ENCODE measurements at places on chromosomes 6 and 20.

GRCh38 chr6:167826230-167826895 is 348 bp upstream of the AFDN start:
- DNase-seq, result peak; percentile 68
- peaks cover 69% of the 10 kb centered on the region for H3K27me3 ChIP-seq
- H3K27ac ChIP-seq, result peak overlapping the region; percentile 62
- H3K4me3 ChIP-seq, result peak overlapping the region; percentile 77
- H3K4me1 ChIP-seq, result peaks cover 28% of the 10 kb centered on the region
- H3K36me3 ChIP-seq, result no peaks in the 10 kb centered on the region

GRCh38 chr6:157110607-157111006 is 212.7 kb downstream of the TMEM242 start:
- DNase-seq, result no peak
- no peaks in the 10 kb centered on the region for H3K27me3 ChIP-seq
- H3K27ac ChIP-seq, result no peak overlapping the region
- no peak overlapping the region for H3K4me3 ChIP-seq
- H3K36me3 ChIP-seq, result peaks cover 22% of the 10 kb centered on the region

GRCh38 chr20:46791722-46792416 is 82.4 kb downstream of the SLC2A10 start:
- H3K4me1 ChIP-seq, result no peaks in the 10 kb centered on the region
- DNase-seq, result no peak
- no peaks in the 10 kb centered on the region for H3K27me3 ChIP-seq

- no peak for DNase-seq
- no peaks in the 10 kb centered on the region for H3K27me3 ChIP-seq
- no peak overlapping the region for H3K27ac ChIP-seq
- H3K4me3 ChIP-seq, result no peak overlapping the region
These were observed 306.7 kb downstream of the CDH4 start for GRCh38 chr20:61558726-61559125.

DNA sequence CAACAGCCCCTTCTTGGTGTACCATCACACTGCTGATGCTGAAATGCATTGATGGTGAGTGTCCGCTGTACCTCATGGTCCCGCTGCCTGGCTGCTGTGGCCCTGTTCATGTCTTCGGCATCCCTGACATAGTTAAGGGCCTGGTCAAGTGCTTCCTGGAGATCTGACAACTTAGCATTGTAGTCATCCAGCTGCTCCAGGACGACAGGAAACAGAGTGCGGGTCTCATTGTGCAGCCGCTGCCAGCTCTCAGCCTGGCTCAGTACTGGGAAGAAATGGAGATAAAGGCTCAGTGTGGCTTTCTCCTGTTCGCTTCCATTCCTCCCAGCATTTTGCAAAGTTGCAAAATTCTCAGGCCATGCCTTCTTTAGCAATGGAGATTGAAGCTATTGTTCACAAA is 81.8 kb downstream of the LAMA4 start:
- no peaks in the 10 kb centered on the region for H3K36me3 ChIP-seq
- DNase-seq, result no peak
- no peak overlapping the region for H3K27ac ChIP-seq
- no peaks in the 10 kb centered on the region for H3K4me1 ChIP-seq

GRCh38 chr20:63942250-63942951 is 13.8 kb downstream of the UCKL1 start:
- peaks cover 35% of the 10 kb centered on the region for H3K4me1 ChIP-seq
- H3K27ac ChIP-seq, result peak overlapping the region; percentile 95
- peak; percentile 67 for DNase-seq

GRCh38 chr20:55424968-55425367 is 580.4 kb downstream of the CBLN4 start:
- H3K27ac ChIP-seq, result no peak overlapping the region
- no peaks in the 10 kb centered on the region for H3K36me3 ChIP-seq
- no peak overlapping the region for H3K4me3 ChIP-seq
- no peaks in the 10 kb centered on the region for H3K4me1 ChIP-seq
- no peak for DNase-seq

- H3K27ac ChIP-seq, result no peak overlapping the region
- no peak for DNase-seq
- H3K36me3 ChIP-seq, result no peaks in the 10 kb centered on the region
- no peaks in the 10 kb centered on the region for H3K4me1 ChIP-seq
- no peaks in the 10 kb centered on the region for H3K27me3 ChIP-seq
These were observed 373.5 kb downstream of the ZFAND3 start for GRCh38 chr6:38193051-38193450.

DNA sequence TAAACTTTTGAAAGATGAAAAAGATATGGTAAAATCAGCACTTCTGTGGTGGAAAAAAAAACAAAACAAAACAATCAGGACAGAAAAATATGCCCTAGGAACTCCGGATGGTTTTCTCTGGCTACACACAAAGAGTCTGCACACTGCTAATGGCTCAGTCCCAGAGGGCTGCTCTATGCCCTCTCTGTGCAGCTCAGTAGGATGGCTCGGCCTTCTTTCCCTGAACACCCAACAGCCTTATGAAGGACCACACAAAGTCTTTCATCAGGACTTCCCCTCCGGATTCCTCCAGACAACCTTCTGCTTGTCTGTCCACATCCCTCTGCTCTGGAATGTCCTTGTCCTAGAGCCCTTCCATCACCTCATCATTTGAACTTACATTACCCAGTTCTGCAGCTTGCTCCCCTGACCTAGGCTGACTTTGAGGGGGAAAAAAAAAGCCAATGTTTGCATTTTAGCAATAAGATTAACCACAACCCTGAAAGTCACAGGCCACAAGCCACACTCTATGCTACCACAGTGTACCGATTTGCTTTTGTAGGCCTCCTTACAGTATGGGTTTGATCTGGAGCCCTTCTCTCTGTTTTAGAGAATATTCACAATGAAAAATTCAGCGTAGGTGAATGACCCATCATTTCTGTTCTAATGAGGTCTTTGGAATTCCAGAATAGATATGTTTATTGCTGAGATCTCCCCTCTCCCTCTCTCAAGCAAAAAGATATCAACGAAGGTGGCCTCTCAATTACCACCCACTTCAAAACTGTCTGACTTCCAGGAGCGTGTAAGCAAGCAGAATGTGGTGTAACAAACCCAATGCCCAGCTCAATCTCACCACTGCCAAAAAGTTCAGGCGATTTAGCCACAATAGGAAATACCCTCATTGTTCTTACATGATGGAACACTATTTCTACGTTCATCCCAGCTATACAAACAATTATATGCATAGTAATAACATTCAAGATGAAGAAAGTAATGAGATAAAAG is 164.0 kb downstream of the GMDS start:
- no peak overlapping the region for H3K4me3 ChIP-seq
- peak; percentile 58 for DNase-seq
- H3K27ac ChIP-seq, result peak overlapping the region; percentile 4
- peaks cover 35% of the 10 kb centered on the region for H3K4me1 ChIP-seq

DNA sequence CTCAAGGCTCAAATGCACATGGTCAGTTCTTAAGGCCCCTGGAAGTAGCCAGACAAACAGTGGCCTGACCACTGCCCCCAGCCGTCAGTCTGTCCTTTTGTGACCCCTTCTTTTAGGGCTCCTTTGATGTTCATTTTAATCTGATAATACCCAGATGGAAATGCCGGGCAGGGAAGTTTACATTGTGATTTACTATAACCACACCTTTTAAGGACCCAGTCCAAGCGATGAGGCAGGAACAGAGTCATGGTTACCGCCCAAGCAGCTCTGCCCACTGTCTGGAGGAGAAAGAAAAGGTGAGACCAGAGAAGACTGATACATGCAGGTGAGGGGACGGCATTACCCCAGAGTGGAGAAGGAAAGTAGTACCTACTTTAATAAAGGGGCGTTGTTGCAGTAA is 110.6 kb downstream of the PLEKHG1 start:
- DNase-seq, result no peak
- H3K4me3 ChIP-seq, result no peak overlapping the region
- H3K4me1 ChIP-seq, result no peaks in the 10 kb centered on the region
- H3K27ac ChIP-seq, result no peak overlapping the region

- no peaks in the 10 kb centered on the region for H3K36me3 ChIP-seq
- H3K27ac ChIP-seq, result no peak overlapping the region
- no peak for DNase-seq
- peaks cover 41% of the 10 kb centered on the region for H3K27me3 ChIP-seq
- H3K4me1 ChIP-seq, result peaks cover 24% of the 10 kb centered on the region
These were observed 2.6 kb upstream of the ANKRD6 start for GRCh38 chr6:89430201-89430962.

DNA sequence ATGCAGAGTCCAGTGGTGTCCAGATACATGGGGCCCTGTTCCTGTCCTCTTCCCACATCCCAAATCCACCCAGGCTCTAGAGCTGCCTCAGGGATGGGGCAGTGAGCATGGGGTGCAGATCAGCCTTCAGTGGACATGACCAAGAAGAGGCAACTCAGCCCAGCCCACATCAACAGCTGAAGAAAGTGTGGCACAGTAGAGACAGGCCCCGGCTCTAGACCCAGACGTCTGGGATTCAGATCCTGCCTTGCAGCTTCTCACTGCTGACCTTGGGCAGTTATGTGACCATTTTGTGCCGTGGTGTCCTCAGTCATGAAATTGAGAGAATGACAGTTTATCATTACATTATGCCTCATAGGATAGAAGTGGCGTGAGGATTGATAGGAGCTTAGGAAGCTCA is 54.6 kb upstream of the CST7 start:
- H3K4me1 ChIP-seq, result no peaks in the 10 kb centered on the region
- H3K27ac ChIP-seq, result no peak overlapping the region
- H3K4me3 ChIP-seq, result no peak overlapping the region
- H3K27me3 ChIP-seq, result no peaks in the 10 kb centered on the region
- no peaks in the 10 kb centered on the region for H3K36me3 ChIP-seq
- DNase-seq, result no peak

GRCh38 chr20:22373164-22373895 is 211.0 kb downstream of the FOXA2 start:
- H3K27me3 ChIP-seq, result no peaks in the 10 kb centered on the region
- H3K36me3 ChIP-seq, result no peaks in the 10 kb centered on the region
- no peak overlapping the region for H3K4me3 ChIP-seq
- no peak overlapping the region for H3K27ac ChIP-seq
- peaks cover 24% of the 10 kb centered on the region for H3K4me1 ChIP-seq

DNA sequence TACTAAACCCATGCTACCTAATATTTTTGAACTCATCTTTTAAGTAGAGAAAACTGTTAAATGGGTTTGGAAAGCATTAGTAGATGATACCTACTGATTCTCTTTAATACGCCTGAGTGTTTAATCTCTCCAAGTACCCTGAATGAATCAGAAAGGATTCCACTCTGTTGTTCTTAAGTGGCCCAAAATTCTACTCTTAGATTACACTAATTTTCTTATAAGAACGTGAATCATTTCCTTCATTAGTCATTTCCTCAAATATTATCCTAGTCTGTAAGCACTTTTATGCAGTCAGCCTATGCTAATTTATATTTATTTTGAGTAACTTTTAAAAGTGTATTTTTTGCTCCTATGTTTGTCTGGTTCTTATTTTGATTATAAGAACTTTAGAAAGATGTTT is 380.0 kb downstream of the BTBD9 start:
- H3K4me3 ChIP-seq, result no peak overlapping the region
- no peak overlapping the region for H3K27ac ChIP-seq
- H3K4me1 ChIP-seq, result peaks cover 7% of the 10 kb centered on the region
- H3K36me3 ChIP-seq, result peaks cover 3% of the 10 kb centered on the region
- no peak for DNase-seq
- no peaks in the 10 kb centered on the region for H3K27me3 ChIP-seq

GRCh38 chr6:35831257-35832007 is 26.3 kb downstream of the LHFPL5 start:
- no peak for DNase-seq
- H3K27ac ChIP-seq, result no peak overlapping the region
- no peak overlapping the region for H3K4me3 ChIP-seq
- no peaks in the 10 kb centered on the region for H3K4me1 ChIP-seq
- no peaks in the 10 kb centered on the region for H3K27me3 ChIP-seq

GRCh38 chr6:127341471-127342202 is 1.8 kb downstream of the ECHDC1 start:
- no peak for DNase-seq
- H3K27ac ChIP-seq, result no peak overlapping the region
- H3K27me3 ChIP-seq, result no peaks in the 10 kb centered on the region
- H3K36me3 ChIP-seq, result peaks cover 7% of the 10 kb centered on the region

DNA sequence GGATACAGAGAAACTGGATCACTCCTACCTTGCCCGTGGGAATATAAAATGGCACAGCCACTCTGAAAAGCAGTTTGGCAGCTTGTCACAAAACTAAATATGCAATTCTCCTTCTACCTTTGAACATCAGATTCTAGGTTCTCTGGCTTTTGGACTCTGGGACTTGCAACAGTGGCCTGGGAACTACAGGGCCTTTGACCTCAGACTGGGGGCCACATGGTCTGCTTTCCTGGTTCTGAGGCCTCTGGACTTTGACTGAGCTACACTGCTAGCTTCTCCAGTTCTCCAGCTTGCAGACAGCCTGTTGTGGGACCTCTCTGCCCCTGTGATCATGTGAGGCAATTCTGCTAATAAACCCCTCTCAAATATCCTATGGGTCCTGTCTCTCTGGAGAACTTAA is 168.8 kb downstream of the CDH26 start:
- DNase-seq, result no peak
- H3K4me1 ChIP-seq, result no peaks in the 10 kb centered on the region
- no peak overlapping the region for H3K4me3 ChIP-seq
- H3K27ac ChIP-seq, result no peak overlapping the region
- no peaks in the 10 kb centered on the region for H3K36me3 ChIP-seq

DNA sequence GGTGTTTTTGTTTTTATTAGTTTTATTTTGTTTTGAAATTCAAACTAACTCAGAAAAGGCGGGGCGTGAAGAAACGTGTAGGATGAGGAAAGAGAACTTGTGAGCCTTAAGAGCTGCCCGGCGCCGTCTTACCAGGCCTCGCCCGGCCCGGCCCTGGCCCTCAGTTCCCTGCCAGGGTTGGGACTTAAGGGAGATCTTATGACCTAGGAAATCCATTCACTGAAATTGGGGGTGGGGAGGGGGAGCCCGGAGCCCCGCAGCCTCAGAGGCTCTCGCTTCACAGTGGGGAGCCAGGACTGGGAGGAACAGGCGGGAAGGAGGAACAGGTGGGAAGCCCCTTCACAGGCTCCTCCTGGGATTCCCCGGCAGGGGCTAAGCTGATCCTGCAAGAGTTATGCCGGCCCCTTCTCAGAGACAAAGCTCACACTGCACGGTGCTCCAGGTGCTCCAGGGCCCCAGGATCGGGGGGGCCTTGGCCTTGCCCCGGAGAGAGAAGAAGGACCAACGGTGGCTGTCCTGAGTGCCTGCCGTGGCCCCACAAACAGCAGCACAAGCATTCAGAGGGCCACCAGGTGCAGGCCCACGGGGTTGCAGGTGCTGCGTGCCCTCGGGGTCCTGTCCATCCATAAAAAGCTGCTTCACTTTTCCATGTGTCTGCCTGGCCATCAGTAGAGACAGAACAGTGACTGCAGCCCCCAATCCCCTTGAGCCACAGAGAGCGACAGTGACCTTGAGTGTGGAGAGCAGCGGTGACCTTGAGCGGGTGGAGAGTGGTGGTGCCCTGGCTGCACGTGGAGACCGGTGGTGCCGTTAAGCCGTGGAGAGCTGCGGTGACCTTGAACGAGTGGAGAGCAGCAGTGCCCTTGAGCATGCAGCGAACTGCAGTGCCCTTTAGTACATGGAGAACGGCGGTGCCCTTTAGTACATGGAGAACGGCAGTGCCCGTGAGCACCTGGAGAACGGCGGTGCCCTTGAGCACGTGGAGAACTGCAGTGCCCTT is 152.7 kb downstream of the DLL1 start:
- DNase-seq, result no peak
- H3K4me3 ChIP-seq, result no peak overlapping the region
- no peaks in the 10 kb centered on the region for H3K4me1 ChIP-seq
- no peak overlapping the region for H3K27ac ChIP-seq
- H3K27me3 ChIP-seq, result no peaks in the 10 kb centered on the region

Measured in activated CD4-positive, alpha-beta T cell treated with anti-CD3 and anti-CD28 coated beads, Interleukin-2, amount 10 ng/mL, durations not matched to agents 7 days and 5 days (primary cell).